Putamen (tissue), 1 donor: ENCODE measurements at places on chromosomes 5 and 9.

DNA sequence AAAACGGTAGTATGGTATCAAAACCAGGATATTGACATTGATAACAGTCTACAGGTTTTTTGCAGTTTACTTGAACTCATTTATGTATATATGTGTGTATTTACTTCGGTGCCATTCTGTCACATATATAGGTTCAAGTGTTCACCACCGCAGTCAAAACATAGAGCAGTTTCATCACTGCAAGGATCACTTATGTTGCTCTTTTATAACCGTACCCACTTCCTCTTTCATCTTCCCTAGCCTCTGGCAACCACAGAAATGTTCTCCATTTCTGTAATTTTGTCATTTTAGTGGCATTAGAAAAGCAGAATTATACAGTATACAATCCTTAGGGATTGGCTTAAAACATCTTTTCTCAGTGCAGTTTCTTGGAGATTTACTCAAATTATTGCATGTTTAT is 90.3 kb downstream of the SH3GL2 start:
- DNase-seq: no peak

DNA sequence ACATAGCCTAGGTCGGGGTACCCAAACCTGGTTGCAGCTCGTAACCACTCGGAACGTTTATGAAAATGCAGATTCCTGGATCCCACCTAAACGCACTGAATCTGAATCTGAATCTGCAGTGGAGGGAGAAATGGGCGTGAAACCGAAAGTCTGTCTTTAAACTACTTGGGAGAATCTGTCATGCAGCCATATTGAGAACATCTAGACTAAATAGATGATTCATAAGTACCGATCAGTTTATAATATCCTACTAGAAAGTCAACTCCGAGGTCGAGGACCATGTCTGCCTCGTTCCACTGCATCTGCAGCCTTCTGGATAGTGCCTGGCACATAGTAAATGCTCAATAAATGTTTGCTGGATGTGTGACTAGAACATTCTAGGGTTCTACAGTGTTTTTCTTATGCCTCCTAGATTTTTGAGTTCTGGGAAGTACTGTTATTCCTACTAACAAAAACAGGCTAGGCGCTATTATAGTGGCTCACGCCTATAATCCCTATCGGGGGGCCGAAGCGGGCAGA is 632 bp downstream of the COQ4 start:
- DNase-seq: no peak

GRCh38 chr5:141492168-141492885 is 3.4 kb downstream of the PCDHGC5 start:
- DNase-seq: no peak

DNA sequence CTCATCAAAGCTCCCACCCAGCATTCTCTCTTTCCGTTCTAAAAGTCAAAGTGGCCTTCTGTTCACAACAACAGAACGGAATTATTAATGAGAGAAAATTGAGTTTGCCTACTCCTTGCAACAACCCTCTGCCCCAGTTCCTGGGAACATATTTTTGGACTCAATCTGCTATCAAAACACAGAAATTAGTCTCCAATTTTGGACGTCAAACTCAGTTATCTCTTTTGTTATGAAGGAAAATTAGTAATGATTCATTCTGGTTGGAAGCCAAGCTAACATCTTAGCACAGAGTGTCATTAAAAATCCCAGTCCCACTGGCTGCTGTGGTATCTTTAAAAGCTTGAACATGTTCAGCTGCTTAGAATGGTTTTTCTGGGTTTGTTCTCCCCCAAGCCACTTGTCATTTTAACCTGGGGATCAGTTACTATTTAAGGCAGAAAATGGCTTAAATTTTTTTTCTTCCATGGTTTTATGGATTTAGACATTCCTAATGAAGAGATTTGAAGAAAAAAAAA is 343.2 kb downstream of the TRIM32 start:
- DNase-seq: peak; percentile 67

GRCh38 chr9:116942593-116943061 is 255.5 kb downstream of the TRIM32 start:
- DNase-seq: no peak

GRCh38 chr5:12615141-12615820 is 711.0 kb upstream of the CTNND2 start:
- no peak for DNase-seq
